ENCODE measurements at places on chromosomes 2 and 18.

GRCh38 chr18:21262244-21262643 lies 20.2 kb downstream of the GREB1L start:
- DNase-seq, result no peak

DNA sequence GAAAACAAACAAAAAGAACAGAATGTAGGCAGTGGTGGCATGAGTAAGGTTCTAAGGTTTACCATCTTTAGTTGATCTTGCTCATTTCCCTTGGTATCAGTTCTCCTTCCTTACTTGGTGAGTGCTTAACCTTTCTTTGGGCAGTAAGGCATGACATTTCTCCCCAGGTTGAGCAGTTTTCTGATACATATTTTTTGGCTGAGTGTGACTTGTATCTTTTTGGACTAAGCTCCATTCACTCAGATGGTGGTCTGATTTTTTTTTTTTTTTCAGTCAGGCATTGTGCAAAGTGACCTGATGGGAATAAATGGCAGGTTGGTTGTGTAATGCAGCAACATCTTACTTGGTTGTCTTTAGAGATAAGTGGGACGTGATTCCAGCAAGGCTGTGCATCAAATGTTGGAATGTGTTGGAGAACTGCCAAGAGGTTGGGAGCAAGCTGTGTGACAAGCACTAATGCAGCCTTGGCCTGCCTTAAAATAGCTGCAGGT lies 15.1 kb downstream of the SPTBN1 start:
- DNase-seq, result no peak

DNA sequence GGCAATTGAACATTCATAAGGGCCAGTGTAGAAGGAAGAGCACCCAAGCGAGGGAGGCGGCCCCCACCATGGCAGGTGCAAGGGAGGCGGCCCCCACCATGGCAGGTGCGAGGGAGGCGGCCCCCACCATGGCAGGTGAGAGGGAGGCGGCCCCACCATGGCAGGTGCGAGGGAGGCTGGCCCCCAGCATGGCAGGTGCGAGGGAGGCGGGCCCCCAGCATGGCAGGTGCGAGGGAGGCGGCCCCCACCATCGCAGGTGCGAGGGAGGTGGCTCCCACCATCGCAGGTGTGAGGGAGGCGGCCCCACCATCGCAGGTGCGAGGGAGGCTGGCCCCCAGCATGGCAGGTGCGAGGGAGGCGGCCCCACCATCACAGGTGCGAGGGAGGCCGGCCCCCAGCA lies 24.7 kb upstream of the GPC1 start:
- DNase-seq, result no peak

DNA sequence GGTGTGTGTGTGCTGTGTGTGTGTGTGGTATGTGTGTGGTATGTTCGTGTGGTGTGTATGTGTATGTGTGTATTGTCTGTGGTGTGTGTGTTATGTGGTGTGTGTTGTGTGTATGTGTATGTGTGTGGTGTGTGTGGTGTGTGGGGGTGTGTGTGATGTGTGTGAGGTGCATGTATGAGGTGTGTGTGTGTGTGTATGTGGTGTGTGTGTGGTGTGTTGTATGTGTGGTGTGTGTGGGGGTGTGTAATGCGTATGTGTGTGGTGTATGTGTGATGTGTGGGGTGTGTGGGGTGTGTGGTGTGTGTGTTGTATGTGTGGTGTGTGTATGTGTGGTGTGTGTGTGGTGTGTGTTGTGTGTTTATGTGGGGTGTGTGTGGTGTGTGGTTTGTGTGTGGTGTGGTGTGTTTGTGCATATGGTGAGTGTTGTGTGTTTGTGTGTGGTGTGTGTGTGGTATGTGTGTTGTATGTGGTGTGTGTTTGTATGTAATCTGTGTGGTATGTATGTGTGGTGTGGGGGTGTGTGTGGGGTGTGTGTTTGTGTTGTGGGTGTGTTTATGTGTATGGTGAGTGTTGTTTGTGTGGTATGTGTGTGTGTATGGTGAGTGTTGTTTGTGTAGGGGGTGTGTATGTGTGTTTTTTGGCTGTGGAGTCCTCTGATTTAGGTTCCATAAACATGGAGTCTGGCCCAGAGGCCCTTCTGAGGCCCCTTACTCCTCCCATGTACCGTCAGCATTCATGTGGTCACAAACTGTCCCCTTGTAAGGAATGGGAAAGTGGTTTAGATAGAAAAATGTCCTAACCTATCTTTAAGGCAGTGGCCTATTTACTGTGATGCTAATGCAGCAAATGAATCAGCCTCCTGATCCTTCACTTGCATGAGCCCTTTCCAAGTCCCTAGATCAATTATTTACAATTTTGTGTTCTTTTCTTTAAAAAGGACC lies 116.0 kb downstream of the ALPK2 start:
- no peak for DNase-seq

DNA sequence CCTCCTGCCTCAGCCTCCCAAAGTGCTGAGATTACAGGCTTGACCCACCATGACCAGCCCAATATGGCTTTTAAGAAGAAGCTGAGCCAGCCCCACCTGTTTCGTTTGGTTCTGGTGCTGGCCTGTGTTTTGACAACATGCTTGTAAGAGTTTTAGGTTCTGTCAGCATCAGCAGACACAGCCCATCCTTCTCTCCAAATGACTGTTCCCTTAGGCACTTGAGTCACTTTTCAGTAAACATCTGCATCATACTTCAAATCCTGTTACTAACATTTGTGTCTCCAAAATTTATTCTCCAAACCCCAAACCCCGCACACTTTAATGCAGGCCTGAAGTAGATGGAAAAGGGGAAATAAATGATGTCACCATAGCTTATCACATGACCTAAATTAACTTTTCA lies 1118.5 kb downstream of the TSN start:
- no peak for DNase-seq

DNA sequence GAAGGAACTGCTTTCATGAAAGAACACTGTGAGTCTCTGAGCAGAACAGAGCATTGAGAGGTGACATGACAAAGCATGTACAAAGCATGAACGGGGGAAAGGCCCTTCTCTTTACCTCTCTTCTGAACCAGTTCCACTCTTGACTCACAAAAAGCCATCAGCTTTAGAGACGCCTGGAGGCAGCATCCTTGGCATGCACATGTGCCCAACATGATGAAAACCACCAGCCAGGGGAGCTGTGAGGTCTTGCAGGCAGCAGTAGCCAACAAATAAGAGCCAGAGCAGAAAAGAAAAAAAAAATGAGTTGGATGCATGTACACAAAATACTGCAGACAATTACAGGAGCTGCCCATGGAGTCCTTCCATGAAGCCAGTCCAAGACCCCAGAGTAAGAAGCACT lies 95.5 kb upstream of the AGAP1 start:
- no peak for DNase-seq

DNA sequence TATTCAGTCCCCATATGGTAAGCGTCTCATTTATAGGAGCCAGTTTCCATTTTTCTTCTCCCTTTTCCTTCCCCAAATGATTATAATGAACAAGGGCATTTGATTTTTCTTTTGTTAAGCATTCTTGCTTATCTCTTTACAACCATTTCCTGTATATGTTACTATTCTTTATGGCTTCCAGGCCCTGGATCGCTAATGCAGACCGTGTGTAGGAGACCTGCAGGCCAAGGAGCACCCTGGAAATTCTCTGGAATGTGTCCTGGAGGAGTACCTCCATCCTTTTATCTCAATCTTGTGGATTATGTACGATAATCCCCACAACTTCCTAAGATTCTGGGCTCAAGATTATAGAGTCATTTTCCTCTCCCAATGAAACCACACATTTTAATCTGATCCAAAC lies 439.6 kb upstream of the MMADHC start:
- DNase-seq, result no peak

GRCh38 chr2:230128623-230129342 lies 60.1 kb upstream of the SLC16A14 start:
- no peak for DNase-seq

- DNase-seq, result no peak
Observed at GRCh38 chr2:1701020-1701419, 43.3 kb downstream of the PXDN start.

GRCh38 chr2:119688616-119689015 lies 9.6 kb downstream of the TMEM177 start:
- no peak for DNase-seq

- DNase-seq, result no peak
Observed at GRCh38 chr18:8991155-8991554, 111.3 kb upstream of the NDUFV2 start.

DNA sequence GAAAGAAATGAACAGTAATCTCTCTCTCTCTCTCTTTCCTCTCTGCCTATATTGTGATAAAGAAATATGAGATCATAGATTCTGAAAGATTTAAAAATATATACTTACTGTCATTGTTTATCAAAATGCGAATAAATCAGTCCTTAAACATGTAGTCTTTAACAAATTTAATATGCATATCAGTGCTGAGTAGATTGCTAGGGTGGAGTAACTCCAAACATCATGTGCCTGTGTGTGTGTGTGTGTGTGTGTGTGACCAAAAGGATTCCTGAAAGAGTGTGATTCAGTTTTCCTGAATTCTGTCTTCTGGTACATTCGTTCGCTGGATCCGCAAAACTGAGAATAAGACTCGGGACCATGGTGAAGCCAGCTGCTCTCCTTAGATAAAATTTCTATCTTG lies 24.0 kb upstream of the DSEL start:
- DNase-seq, result no peak

- no peak for DNase-seq
Observed at GRCh38 chr2:138078153-138078552, 113.9 kb downstream of the HNMT start.

GRCh38 chr18:23053776-23054457 lies 81.4 kb upstream of the CABLES1 start:
- no peak for DNase-seq

GRCh38 chr18:67217551-67218166 lies 298.9 kb downstream of the DSEL start:
- DNase-seq, result peak; percentile 47

- DNase-seq, result no peak
Observed at GRCh38 chr2:27823569-27823968, 52.0 kb downstream of the MRPL33 start.

- no peak for DNase-seq
Observed at GRCh38 chr2:68789603-68790002, 55.0 kb downstream of the ARHGAP25 start.

DNA sequence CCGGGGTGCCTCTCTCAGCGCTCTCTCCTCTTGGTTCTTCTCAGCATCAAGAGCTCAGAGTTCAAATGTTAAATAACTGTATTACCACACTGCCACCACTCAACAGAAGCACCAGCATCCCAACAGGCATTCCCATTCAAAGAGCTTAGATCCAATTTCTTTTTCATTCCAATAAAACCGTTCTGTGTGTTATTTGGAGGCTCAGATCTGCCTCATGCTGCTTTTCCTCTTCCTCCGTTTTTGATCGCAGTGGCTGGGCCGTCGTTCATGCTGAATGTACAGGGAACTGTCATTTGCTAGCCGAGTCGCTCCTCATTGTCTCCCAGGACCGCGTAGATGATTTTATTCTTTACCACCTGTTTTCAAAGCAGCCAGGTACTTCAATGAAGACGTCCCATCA lies 798.9 kb upstream of the SALL3 start:
- no peak for DNase-seq

DNA sequence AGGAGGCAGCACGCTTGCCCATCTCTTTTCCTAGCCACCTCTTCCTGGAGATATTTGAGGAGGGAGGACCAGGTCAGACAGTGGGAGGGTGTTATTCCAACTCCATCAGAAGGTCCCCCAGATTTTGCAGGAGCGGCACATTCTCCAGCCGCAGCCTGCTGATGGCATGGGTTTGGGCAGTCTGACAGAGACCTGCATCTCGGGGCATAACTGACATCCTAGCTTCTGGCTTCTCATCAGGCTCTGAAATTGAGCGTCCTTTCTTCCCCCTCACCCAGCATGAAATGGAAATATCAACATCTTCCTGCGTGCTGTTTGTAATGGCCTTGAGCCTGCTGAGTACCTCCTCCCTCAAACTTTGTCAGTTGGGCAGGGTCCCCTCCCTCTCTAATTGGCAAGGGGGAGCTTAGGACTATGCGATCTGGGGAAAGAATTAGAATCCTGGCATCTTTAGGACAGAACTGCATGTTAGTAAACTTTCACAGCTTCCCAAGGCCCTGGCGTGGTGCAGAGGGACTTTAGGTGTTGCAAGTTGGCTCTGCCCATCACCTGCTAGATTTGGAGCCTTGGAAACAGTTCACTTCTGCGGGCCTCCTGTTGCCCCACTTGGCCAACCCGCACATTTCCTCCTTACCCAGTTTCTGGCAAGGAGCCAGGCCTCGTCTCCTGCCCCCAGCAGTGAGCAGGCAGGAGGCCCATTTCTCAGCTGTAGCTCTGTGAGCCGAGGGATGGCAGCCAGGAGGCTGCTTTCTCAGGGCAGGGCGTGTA lies 2.2 kb downstream of the ITM2C start:
- peak; percentile 11 for DNase-seq

GRCh38 chr18:9354256-9354655 lies 19.7 kb downstream of the TWSG1 start:
- DNase-seq, result no peak

DNA sequence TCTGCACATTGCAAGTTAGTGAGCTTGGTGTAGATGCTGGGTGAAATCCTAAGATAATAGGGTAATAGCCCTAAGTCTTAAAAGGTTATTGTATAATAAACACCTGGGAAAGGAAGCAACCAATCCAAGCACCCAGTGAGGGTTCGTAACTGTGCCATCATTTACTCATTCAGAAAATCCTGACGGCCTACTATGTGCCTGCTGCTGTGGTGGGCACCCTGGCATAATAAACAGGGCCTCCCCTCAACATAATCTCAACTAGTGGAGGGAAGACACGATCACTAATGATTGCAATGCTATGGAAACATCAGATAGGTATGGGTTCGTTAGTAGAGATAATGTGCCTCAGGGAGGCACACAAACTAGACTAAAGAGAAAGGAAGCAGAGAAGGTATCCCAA lies 48.9 kb upstream of the CCDC85A start:
- no peak for DNase-seq

GRCh38 chr18:31973929-31974546 lies 31.1 kb upstream of the TRAPPC8 start:
- no peak for DNase-seq

- no peak for DNase-seq
Observed at GRCh38 chr2:44420725-44421124, 59.0 kb downstream of the CAMKMT start.

DNA sequence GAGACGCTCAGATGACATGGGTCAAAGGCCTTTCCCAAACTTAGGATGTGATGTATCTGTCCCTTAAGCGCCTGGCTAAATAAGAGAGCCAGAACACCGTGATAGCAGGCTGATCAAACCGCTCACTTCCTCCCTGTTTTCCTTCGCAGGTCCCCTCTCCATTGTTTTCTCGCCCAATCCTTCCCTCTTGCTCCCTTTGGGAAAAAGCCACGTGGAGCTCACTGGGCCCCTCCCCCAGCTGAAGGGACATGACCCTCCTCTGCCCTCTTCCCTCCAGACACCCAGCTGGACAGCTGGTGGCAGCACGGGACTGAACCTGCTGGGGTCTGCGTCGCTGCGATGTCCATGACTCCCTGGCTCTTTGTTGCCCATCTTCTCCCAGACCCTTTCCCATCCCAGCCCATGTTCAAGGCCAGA lies 201.7 kb downstream of the TNS1 start:
- DNase-seq, result no peak

GRCh38 chr18:55513161-55513560 lies 74.8 kb downstream of the TCF4 start:
- DNase-seq, result no peak

GRCh38 chr2:58122540-58122939 lies 75.9 kb downstream of the VRK2 start:
- no peak for DNase-seq

GRCh38 chr2:235769046-235769445 lies 275.2 kb downstream of the AGAP1 start:
- no peak for DNase-seq
